Activated CD4-positive, alpha-beta memory T cell treated with anti-CD3 and anti-CD28 coated beads for 36 hours (primary cell): ENCODE measurements at places on chromosomes 7 and 10.

- no peak for DNase-seq
Observed at GRCh38 chr7:139850906-139851305, 21.8 kb downstream of the TBXAS1 start.

DNA sequence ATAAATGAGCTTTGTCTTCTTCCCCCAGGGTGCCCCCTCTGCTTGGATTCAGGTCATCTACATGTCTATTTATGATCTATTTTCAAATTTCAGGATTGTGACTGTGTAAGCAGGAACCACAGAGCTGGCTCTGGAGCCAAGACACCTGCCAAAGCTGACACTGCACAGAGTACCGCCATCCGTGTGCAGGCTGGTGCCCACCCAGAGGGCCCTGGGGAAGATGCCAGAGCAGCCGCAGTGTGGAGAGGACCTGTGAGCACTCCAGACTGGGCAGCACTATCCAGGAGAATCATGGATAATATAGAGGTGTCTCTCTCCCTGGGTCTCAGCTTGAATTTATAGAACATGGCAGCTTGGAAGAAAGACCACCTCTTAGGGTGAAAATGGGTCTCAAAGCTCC lies 577.5 kb downstream of the GRID1 start:
- no peak for DNase-seq

GRCh38 chr7:65979583-65980477 lies 2.2 kb downstream of the GUSB start:
- DNase-seq, result no peak

DNA sequence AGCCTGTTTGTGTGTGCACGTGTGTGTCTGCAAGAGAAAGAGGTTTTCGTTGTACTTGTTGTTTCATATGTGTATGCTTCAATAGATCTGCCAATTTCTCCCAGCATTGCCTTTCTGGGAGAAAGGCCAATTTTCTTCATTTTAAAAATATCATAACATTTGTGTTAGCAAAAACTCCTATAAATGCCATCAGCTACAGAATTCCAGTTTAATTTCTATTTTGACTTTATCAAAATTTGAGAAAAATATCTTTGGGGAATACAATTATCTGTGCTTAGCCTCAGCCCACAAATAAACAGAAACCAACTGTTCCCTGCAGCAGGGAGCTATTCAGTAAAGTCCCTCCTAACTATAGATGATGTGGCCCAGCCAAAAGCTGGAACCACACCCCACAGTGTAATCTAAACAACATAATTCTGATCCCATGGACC lies 68.3 kb upstream of the MGMT start:
- no peak for DNase-seq

DNA sequence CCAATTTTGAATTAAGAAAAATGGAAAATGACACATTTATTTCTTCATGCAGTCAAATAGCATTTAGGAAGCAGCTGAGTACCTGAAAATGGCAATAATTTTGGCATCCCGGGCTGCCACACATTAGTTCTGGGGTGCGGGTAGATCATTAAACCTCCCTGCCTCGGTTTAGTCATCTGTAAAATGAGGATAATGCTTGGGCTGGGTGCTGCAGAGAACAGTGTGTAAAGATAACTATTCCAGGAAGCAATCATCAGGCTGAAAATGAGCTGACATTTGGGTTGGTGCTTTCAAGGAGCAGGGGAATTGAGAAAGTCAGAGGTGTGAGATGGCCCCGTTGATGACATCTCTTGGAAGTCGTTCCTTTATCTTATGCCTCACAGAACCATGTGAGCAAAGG lies 767.2 kb downstream of the PHTF2 start:
- no peak for DNase-seq

GRCh38 chr7:21828841-21829240 lies 116.9 kb downstream of the CDCA7L start:
- DNase-seq, result no peak
